ENCODE measurements at places on chromosomes 11 and 22. TPM values are rescaled to one million over a fixed set of nuclear protein-coding genes. Genes with fewer than 3 reads are reported as not detected.

- peak overlapping the region; percentile 95 for H3K4me3 ChIP-seq
- H3K36me3 ChIP-seq = no peaks in the 10 kb centered on the region
- H3K27me3 ChIP-seq = no peaks in the 10 kb centered on the region
- no peak overlapping the region for H3K27ac ChIP-seq
Measured at GRCh38 chr22:38792833-38793232, 1.1 kb downstream of the DNAL4 start.

GRCh38 chr11:77669848-77670511 lies 32.4 kb upstream of the CLNS1A start:
- peaks cover 8% of the 10 kb centered on the region for H3K36me3 ChIP-seq
- H3K4me1 ChIP-seq = peaks cover 14% of the 10 kb centered on the region
- H3K4me3 ChIP-seq = no peak overlapping the region
- H3K27ac ChIP-seq = no peak overlapping the region
- H3K27me3 ChIP-seq = no peaks in the 10 kb centered on the region

GRCh38 chr11:120219938-120220746 lies 9.3 kb downstream of the OAF start:
- H3K27ac ChIP-seq = no peak overlapping the region
- H3K27me3 ChIP-seq = no peaks in the 10 kb centered on the region
- H3K36me3 ChIP-seq = peaks cover 7% of the 10 kb centered on the region
- DNase-seq = no peak
- H3K4me1 ChIP-seq = peaks cover 63% of the 10 kb centered on the region
- H3K4me3 ChIP-seq = no peak overlapping the region

DNA sequence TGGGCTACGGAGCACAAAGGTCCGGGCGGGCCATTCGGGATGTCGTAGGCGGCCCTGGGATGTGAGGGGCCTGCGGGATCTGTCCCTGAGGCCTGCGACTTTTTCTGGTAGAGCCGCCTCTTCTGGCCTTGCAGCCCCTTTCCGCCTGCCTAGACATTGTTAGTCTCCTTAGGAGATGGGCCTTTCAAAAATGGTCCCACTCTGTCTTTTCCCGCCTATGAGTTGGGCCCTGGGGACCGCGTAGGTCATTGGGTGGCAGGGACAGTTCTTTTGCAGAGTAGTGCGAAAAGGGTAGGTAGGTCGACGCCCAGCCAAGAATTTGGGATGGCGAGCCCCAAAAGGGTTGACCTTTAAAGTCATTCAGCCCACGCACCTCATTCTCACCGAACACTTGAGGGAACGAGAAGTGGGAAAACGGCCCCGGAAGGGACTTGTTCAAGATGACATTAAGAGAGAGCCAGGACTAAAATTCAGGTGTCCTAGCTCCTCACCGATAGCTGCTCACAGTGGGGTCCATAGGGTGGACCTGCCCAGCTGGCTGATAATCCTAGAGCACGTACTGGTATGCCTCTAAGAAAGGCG lies 785 bp downstream of the OTUB1 start:
- peaks cover 23% of the 10 kb centered on the region for H3K36me3 ChIP-seq
- peaks cover 19% of the 10 kb centered on the region for H3K4me1 ChIP-seq
- peak overlapping the region; percentile 95 for H3K4me3 ChIP-seq

- H3K4me1 ChIP-seq = peaks cover 23% of the 10 kb centered on the region
- no peaks in the 10 kb centered on the region for H3K36me3 ChIP-seq
- H3K4me3 ChIP-seq = peak overlapping the region; percentile 39
- H3K27ac ChIP-seq = no peak overlapping the region
Measured at GRCh38 chr11:14907411-14908213, 15.6 kb upstream of the CYP2R1 start.

GRCh38 chr11:113419454-113420003 lies 31.9 kb downstream of the ANKK1 start:
- no peaks in the 10 kb centered on the region for H3K4me1 ChIP-seq
- no peaks in the 10 kb centered on the region for H3K27me3 ChIP-seq
- no peak overlapping the region for H3K4me3 ChIP-seq
- H3K27ac ChIP-seq = no peak overlapping the region

DNA sequence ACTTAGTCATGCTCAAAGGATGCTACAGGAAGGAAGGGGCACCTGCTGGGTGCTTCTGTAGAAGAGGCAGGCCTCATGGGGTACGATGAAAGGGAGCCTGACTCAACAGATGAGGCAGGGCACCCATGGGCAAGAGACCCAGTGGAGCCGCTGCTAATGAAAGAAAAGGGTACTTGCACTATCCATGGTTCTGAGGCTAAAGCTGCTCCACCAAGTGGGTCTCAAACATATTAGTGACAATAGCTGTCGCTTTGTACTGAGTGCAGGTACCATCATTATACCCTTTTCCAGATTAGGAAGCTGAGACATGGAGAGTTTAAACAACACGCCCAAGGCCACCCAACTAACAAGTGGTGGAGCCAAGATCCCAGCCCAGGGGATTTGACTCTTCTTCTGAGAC lies 127.5 kb upstream of the SERPIND1 start:
- no peak overlapping the region for H3K4me3 ChIP-seq
- H3K27me3 ChIP-seq = peaks cover 3% of the 10 kb centered on the region
- DNase-seq = no peak
- H3K36me3 ChIP-seq = no peaks in the 10 kb centered on the region
- H3K4me1 ChIP-seq = peaks cover 6% of the 10 kb centered on the region

GRCh38 chr11:47442514-47442913 lies 6.4 kb downstream of the RAPSN start:
- H3K27me3 ChIP-seq = no peaks in the 10 kb centered on the region
- H3K4me3 ChIP-seq = no peak overlapping the region
- no peak for DNase-seq
- peaks cover 52% of the 10 kb centered on the region for H3K4me1 ChIP-seq
- no peaks in the 10 kb centered on the region for H3K36me3 ChIP-seq
- no peak overlapping the region for H3K27ac ChIP-seq

DNA sequence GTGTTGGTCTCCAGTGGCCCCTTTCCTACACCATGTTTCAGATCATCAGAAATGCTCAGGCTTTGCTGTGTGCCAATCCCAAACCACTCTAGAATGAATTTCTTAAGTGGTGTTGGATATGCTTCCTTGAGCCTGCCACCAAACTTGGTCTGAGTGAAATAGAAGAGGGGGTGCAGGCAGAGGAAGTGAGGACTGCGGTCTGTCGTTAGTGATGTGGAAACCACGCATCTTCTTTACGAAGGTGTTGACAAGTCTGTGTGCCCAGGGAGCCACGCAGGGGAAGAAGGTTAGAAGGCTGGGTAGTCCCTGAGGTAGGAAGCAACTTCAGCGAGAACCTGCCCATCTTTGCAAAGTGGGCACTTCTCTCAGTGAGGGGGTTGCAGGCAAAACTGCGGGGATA lies 187.4 kb upstream of the NAV2 start:
- H3K4me1 ChIP-seq = no peaks in the 10 kb centered on the region
- H3K4me3 ChIP-seq = no peak overlapping the region
- peaks cover 3% of the 10 kb centered on the region for H3K27me3 ChIP-seq
- no peaks in the 10 kb centered on the region for H3K36me3 ChIP-seq

- DNase-seq = peak; percentile 53
- peaks cover 62% of the 10 kb centered on the region for H3K4me1 ChIP-seq
- no peaks in the 10 kb centered on the region for H3K36me3 ChIP-seq
- peak overlapping the region; percentile 56 for H3K27ac ChIP-seq
Measured at GRCh38 chr22:20956258-20957101, 10.6 kb upstream of the AIFM3 start.

DNA sequence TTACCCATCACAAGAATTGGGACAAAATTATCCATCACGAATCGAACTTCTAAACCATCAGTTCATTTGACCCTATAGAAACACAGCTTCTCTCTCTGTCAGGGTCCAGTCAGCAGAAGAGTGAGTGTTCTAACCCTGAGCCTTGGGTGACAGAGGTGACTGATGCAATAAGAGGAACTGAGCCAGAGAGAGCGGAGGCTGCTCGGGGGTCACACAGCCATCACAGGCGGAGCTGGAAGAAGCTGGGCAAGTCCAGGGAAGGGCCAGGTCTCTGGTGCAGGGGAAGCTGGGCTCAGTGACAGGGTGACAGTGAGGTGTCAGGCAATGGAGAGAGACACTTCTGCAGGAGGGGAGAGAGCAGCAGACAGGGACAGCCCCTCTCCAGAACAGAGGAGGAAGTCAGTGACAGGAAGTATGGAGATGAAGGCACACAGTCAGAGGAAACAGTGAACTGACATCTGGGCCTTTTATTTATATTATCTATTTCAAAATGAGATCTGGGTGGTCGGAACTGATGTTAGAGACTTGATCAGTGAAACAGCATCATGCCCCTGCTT lies 184.0 kb upstream of the TBCEL start:
- no peak overlapping the region for H3K4me3 ChIP-seq
- H3K4me1 ChIP-seq = peaks cover 56% of the 10 kb centered on the region
- H3K36me3 ChIP-seq = no peaks in the 10 kb centered on the region
- no peak for DNase-seq

DNA sequence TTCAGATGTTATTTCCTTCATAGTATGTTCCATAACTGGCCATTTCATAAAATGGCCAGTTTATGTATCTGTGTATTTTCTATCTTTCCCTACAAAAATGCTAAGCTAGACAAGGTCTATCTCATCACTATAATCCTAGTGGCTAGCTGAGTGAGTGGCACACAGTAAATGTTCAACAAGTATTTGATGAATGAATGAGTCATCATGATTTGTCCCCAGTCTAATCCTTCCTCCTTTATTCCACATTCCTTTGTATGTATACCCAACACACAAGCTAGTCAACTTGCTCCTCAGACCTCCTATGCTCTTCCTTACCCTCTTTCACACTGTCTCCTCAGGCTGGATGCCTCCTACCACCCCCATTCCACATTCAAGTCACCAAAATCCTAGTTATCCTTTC lies 12.5 kb downstream of the APLNR start:
- H3K27ac ChIP-seq = no peak overlapping the region
- no peak overlapping the region for H3K4me3 ChIP-seq
- no peaks in the 10 kb centered on the region for H3K4me1 ChIP-seq
- no peak for DNase-seq
- H3K36me3 ChIP-seq = no peaks in the 10 kb centered on the region
- H3K27me3 ChIP-seq = no peaks in the 10 kb centered on the region

Gene POLD4
- 10.5 TPM for total RNA-seq

DNA sequence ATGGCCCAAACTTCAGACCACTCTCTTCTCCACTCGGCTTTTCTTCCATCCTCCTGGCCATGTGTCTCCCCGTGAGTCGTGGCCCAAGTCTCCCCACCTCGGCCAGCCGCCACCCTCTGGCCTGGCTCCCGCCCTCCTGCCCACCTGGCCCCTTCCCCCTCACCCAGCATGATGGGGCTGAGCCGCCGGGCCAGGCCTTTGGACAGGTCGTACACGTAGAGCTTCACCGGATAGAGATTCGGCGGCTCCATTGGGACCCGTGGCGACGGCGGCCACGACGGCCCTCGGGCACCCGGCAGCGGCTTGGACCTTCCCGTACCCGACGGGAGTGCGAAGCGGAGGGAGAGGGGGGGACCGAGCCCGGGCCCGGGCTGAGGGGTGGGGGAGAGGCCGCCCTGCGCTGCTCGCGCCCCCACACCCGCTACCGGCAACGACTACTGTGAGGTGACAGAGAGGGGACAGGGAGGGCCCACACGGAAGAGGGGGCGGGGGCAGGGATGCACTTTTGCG lies at the start of gene DESI1:
DESI1 (minus strand) TSS at position 455 of the 510 bp plus-strand sequence; CDS start at position 251, 204 bp downstream.
- peaks cover 74% of the 10 kb centered on the region for H3K4me1 ChIP-seq
- DNase-seq = peak; percentile 21
- H3K27me3 ChIP-seq = no peaks in the 10 kb centered on the region
- peaks cover 18% of the 10 kb centered on the region for H3K36me3 ChIP-seq
- H3K4me3 ChIP-seq = peak within 1 kb of the TSS; percentile 85
- H3K27ac ChIP-seq = peak within 1 kb of the TSS; percentile 97

GRCh38 chr22:17057959-17058814 lies 26.6 kb upstream of the IL17RA start:
- no peaks in the 10 kb centered on the region for H3K36me3 ChIP-seq
- peak; percentile 57 for DNase-seq
- H3K27ac ChIP-seq = no peak overlapping the region
- peaks cover 15% of the 10 kb centered on the region for H3K27me3 ChIP-seq

- peaks cover 16% of the 10 kb centered on the region for H3K27me3 ChIP-seq
- no peaks in the 10 kb centered on the region for H3K4me1 ChIP-seq
- no peaks in the 10 kb centered on the region for H3K36me3 ChIP-seq
- no peak overlapping the region for H3K4me3 ChIP-seq
- H3K27ac ChIP-seq = no peak overlapping the region
- no peak for DNase-seq
Measured at GRCh38 chr11:9625728-9626127, 38.1 kb upstream of the SWAP70 start.

GRCh38 chr11:20093775-20094174 lies 66.5 kb downstream of the DBX1 start:
- H3K27ac ChIP-seq = no peak overlapping the region
- H3K4me1 ChIP-seq = peaks cover 15% of the 10 kb centered on the region
- peaks cover 85% of the 10 kb centered on the region for H3K36me3 ChIP-seq
- no peak overlapping the region for H3K4me3 ChIP-seq
- H3K27me3 ChIP-seq = no peaks in the 10 kb centered on the region

GRCh38 chr22:23688121-23688520 lies 2.7 kb upstream of the RGL4 start:
- no peak overlapping the region for H3K27ac ChIP-seq
- H3K27me3 ChIP-seq = no peaks in the 10 kb centered on the region
- peaks cover 20% of the 10 kb centered on the region for H3K4me1 ChIP-seq

DNA sequence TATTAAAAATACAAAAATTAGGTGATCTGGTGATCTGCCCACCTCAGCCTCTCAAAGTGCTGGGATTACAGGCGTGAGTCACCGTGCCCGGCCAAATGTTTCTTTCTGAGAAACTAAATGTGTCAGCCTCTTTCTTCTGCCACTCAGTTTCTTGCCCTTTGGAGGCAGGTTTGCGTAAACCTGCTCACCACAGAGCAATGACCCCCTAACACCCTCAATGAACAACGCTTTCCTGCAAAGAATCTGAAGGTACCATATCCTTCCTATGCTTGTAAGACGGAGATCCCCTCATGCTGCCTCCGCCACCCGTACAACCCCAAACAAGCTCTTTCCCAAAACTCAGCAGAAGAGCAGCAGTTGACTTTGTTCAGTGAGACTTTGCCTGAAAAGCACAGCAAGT lies 38.7 kb upstream of the TTLL12 start:
- H3K36me3 ChIP-seq = no peaks in the 10 kb centered on the region
- peaks cover 13% of the 10 kb centered on the region for H3K27me3 ChIP-seq
- no peak overlapping the region for H3K4me3 ChIP-seq
- H3K4me1 ChIP-seq = peaks cover 12% of the 10 kb centered on the region
- H3K27ac ChIP-seq = no peak overlapping the region
- no peak for DNase-seq

Gene KCNK4
- not detected for total RNA-seq

DNA sequence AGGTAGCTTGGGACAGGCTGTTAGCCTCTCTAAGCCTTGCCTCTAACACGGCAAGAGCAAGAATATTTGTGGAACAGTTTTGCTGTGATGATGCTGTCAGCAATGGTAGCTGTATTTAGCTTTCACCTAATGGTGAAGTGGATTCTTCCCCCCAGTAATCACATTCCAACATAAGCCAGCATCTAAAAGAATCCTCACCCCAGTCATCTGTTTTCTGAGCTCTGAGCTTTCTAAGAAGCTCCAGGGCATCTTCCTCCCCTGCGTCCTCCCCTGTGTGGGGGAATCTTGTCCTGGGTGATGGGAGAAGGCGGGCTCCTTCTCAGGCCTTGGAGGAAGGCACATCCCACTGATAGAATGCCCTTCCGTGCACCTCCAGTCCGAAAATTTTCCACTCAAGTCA lies 367.6 kb downstream of the BRD1 start:
- H3K4me3 ChIP-seq = no peak overlapping the region
- H3K27me3 ChIP-seq = peaks cover 60% of the 10 kb centered on the region
- no peaks in the 10 kb centered on the region for H3K36me3 ChIP-seq
- H3K4me1 ChIP-seq = no peaks in the 10 kb centered on the region
- no peak for DNase-seq

Gene KCNK7
- total RNA-seq = not detected

GRCh38 chr11:118928101-118928869 lies 2.6 kb upstream of the BCL9L start:
- peak overlapping the region; percentile 89 for H3K4me3 ChIP-seq
- DNase-seq = peak; percentile 87
- peaks cover 7% of the 10 kb centered on the region for H3K27me3 ChIP-seq

Gene GPR83
- total RNA-seq = 0.10 TPM

All from HepG2 (cell line).